ENCODE measurements at places on chromosomes 3 and 15.

DNA sequence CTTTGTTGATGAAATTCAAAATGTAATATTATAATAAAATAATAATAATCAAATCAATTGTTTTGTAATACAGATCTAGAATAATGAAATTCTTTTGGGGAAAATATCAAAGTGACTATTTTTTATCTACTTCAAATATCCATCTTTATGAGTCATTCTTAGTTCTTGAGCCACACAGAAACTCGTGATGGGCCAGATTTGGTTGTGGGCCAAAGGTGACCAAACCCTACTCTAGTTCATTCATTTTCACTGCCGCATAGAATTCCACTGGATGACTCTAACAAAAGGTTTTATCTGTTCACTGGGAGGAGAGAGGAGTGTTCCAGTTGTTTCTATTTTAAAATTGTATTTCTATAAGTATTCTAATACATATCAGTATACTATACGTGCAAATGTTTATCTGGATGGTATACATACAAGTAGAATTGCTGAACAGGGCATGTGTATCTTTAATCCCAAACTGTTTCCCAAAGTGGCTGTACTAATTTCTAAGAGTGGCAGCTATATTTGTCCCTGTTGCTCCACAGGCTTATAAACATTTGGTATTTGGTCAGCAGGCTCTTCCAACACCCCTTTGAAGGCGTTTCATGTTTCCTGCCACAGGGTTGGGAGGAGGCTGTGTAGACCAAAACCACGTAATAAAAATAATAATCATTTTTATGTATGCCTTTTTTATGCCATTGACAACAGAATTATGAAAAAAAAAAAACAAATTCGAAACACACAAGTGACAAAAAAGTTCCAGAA is 7.3 kb upstream of the RTP3 start:
- no peak for DNase-seq

GRCh38 chr15:26660241-26660640 is 112.6 kb downstream of the GABRB3 start:
- no peak for DNase-seq

DNA sequence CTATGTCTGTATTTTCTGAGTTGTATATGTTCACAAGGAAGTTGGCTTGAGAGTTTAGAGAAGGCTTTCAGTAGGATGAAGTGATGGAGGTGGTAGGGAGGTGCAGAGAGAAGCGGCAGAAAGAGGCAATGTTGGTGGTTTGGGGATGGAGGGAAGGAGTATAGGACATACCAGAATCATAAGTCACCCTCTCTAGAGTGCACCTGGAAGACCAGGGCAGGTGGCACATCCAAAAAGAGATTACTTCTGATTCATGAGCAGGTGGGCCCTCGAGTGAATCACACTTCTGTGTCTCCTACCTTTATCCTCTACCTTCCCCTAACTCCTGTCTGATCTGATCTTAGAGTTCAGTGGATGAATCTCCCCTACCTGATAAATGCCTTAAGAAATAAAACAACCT is 41.8 kb upstream of the MRPL3 start:
- no peak for DNase-seq

GRCh38 chr3:11901286-11901875 is 54.7 kb upstream of the TAMM41 start:
- DNase-seq: no peak

DNA sequence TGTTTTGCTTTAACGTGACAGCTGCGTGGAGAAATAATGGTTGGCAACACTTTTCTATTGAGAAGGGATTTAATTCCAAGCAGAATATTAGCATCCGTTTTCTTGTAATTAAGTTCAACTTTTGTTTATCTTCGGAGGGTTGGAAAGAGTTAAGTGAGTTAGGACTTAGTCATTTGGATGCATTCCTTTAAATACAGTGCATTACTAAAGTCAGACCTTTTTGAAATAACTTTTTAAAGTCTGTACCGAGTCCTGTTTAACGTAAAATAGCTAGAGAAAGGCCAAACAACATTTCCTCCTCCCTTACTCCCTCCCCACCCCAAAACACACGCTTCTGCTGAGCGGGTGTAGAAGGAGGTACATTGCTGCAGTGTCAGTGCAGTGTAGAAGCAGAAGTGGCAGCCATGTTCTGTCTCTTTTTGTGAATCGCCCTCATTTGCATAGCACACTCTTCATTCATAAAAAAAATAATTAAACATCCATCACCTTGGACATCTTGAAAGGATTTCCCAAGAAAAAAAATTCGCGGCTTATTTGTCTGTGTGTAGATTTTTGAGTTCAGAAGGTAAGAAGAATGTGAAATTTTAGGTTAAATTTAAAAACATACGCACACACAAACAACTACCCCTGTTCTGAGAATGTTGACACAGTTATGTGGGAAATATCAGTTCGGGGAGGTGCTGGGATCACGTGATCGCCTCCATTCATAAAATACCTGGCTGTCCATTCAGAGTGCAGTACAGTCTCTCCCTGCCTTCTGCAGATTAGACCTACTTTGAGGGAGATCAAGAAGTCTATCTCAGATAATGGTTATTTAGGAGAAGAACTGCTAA is 1.6 kb downstream of the SPRED1 start:
- DNase-seq: no peak

- no peak for DNase-seq
Measured at GRCh38 chr3:166060789-166061479, 223.7 kb upstream of the BCHE start.

GRCh38 chr3:69716119-69716518 is 23.1 kb upstream of the MITF start:
- DNase-seq: no peak

GRCh38 chr3:122913539-122914100 is 113.9 kb downstream of the SEMA5B start:
- no peak for DNase-seq

DNA sequence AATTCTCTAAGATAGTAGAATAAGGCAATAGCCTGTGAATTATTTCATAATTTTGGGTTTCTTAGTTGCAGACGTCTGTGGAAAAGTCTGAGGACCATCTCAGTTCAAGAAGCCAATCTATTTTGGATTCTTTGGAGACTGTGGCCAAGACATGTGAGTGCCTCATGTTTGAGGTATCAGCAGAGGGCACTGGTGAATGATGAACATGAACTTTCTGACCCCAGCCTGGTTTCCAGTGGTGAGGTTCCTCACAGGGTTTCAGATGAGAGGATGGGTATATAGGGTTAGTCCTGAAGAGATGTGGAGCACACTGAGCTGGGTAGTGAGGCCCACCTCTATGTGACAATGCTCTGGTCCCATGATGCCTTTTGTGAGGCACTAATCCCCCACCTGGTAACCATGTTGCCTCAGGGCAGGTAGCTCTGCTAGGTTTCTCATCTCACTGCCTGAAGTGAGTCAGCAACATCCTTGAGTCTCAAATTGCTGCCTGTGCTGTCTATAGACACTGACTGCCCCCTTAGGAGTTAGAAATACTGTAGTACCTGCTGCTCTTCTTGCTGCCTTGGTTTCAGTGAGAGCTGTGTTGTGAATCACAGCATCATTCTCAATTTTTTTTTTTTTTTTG is 32.3 kb downstream of the C3orf62 start:
- DNase-seq: no peak

DNA sequence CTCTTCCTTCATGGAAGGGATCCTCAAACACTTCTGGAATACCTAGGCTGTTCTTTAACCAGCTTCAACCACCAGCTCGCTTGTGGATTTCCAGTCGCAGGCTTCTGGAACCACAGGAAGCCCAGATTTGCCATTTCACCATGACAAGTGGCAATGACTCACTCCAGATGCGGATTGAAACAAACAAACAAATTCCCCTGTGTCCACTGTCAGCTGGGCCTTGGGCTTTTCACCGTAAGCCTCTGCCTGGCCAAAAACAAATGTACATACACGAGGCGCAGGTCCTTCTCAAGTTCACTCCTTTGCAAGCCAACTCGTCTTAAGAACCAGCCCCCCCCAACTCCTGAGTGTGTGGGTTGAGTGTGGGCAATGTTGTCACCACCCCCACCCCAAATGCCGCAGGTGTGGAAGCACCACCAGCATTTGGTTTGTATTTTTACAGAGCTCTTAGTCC is 8.8 kb downstream of the BCL6 start:
- DNase-seq: no peak

- DNase-seq: no peak
Measured at GRCh38 chr3:37124435-37124834, 49.9 kb downstream of the LRRFIP2 start.

DNA sequence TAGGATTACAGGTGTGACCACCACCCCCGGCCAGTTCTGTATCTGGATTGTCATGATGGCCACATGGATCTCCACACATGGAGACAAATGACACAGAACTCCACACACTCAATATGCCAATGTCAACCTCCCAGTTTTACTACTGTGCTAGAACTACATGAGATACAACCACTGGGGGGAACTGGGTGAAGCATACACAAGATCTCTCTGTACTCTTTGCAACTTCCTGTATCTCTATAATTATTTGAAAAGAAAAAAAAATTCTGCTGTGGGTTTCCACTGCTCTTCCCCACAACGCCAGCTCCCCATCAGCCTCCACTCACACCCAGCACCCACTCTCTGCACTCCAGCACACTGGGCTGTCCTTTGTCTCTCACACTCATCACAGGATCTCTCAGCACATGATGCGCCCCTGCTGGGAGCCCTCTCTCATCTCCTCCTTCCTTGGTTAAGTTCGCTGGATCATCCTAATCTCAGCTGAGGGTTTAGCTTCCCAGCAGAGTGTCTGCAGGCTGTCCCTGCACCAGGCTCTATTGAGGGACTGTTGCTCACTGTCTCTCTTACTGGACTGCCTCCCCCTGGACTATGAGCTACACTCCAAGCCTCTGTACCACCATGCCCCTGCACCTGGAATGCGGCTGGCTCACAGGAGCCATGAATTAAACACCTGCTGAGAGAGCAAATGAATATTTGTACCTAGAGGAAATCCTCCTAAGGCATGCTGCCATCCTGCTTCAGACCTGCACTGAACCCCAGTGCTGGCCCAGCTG is 10.7 kb upstream of the RAB43 start:
- DNase-seq: no peak

DNA sequence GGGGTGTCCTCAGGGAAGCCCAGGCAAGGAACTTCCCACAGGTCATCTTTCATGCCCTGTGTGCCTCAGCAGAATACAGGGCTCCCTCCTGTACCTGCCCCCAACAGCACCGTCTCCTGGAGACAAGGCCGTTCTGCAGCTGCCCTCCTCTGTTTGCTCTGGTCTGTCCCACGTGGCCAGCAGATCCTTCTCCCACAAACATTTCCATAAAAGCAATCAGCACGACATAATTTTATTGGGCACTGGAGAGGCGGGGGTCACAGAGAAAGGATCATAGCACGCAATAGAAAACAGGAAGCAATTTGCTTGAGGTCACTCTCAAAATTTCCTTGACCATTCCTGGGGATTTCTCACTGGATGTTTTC is 29.4 kb downstream of the STARD5 start:
- no peak for DNase-seq

DNA sequence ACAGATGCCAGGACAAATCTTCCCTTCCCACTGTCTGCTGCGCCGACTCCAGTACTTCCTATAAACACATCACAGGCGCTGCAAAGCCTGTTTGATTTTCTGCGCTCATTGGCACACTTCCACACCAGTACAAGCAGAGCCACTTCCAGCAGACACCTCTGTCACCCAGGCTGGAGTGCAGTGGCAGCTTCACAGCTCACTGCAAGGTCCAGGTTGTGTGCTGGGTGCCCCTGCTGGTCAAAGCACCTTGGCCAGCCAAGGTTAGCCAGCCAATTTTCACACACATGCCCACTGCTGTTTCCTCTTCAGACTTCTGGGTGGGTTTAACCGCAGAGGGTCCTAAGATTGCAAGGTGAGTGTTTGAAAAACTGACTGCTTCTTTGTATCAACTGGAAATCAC is 4.9 kb downstream of the CHDH start:
- no peak for DNase-seq

DNA sequence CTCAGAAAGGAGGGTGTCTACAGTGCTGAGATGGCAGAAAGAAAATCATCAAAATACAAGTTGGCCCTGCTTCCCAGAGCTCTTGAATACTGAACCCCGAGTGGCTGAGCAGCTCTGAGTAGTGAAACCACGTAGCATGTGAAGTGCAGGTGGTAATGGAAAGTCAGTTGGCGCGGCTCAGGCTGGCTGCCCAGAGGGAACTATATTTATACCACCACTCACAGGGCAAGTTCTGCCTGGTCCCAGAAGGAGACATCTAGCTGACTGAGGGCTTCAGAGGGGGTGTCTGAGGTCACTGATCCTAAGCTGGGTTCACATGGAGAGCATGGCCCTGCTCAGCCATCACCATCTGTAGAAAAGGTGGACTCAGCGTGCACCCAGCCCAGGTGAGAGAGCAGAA is 129.6 kb upstream of the AGBL1 start:
- no peak for DNase-seq

- no peak for DNase-seq
Measured at GRCh38 chr15:70197945-70198361, 100.2 kb upstream of the TLE3 start.

- DNase-seq: no peak
Measured at GRCh38 chr3:58366699-58367098, 34.0 kb downstream of the PXK start.

- DNase-seq: no peak
Measured at GRCh38 chr3:194269610-194270145, 81.5 kb downstream of the CPN2 start.

DNA sequence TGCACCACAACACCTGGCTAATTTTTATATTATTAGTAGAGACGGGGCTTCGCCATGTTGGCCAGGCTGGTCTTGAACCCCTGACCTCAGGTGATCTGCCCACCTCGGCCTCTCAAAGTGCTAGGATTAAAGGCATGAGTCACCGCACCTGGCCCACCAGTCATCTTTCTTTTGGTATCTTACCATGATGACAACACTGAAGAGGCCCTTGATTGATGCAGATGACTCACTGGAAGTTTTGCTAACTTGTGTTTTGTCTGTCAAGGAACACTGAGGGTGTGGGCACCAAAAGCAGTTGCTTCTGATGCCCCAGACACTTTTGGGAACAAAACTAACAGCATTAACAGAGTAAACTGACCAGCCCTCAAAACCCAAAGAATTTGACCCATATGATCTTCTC is 88.3 kb downstream of the MYO5A start:
- DNase-seq: no peak

- no peak for DNase-seq
Measured at GRCh38 chr3:11562277-11562881, 81.3 kb downstream of the VGLL4 start.

- no peak for DNase-seq
Measured at GRCh38 chr3:148208975-148209374, 488.7 kb upstream of the AGTR1 start.

- no peak for DNase-seq
Measured at GRCh38 chr15:56616551-56616950, 116.8 kb downstream of the ZNF280D start.
